Immature natural killer cell (primary cell): ENCODE measurements at places on chromosomes 11 and 22.

DNA sequence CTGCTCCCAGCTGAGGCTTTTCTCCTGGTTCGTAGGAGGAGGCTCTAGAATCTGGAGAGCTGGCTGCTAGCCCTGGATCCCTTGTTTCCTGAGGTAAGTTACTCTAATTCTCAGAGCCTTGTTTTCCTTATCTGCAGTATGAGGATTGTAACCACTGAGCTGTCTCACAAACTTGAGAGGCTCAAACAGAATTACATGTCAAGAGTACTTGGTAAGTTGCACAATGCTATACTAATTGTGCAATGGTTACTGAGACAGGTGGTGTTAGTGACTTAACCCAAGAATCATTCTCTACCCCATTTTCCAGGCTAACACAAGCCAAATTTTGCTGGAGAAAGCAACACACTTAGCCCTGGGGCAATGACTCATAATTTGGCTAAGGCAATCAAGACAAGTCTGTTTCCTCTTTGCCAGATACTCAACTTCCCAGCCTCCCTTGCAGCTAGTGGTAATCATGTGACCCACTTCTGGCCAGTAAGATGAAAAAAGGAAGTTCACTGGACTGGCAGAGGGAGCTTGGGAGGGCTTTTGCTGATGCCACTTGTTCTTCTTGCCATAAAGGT lies 348.0 kb downstream of the TENM4 start:
- no peak for DNase-seq

- DNase-seq: no peak
Measured at GRCh38 chr11:27722117-27722952, 22.1 kb upstream of the BDNF start.

DNA sequence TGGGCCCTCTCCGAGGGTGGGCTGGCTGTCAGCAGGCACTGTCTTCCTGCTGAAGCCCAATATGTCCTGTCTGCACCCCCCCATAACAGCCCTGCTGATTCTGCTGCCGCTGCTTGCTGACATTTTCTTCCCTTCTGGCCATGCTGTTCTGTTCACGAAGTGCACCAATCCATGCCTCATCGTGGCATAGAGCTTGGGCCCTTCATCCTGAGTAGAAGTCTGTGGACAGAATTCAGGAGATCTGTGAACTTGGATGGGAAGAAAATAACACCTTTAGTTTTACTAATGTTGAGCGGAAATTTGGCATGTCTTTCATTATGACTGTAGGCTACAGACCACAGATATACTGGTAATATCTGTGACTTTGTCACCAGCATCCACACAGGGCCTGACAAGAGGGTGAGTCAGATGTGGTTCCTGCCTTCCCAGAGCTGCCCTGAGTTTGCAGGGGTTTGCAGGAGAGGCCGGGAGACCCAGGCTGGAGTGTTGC lies 14.1 kb upstream of the KIAA0930 start:
- DNase-seq: no peak

GRCh38 chr11:28619846-28620540 lies 511.8 kb downstream of the METTL15 start:
- no peak for DNase-seq

GRCh38 chr11:10990637-10991193 lies 132.9 kb upstream of the ZBED5 start:
- DNase-seq: no peak

DNA sequence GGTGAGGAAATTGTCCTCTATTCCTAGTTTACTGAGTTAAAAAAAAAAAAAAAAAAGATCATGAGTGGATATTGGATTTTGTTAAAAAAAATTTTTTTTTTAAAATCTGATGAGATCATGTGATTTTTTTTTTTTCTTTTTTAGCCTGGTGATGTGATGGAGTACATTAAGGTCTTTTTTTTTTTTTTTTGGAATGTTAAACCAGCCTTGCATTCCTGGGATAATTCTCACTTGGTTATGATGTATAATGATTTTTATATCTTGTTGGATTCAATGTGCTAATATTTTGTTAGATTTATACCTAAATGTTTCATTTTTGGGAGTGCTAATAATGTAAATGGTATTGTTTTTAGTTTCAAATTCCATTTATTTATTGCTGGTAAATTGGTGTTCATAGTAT lies 43.3 kb downstream of the DDX10 start:
- no peak for DNase-seq

DNA sequence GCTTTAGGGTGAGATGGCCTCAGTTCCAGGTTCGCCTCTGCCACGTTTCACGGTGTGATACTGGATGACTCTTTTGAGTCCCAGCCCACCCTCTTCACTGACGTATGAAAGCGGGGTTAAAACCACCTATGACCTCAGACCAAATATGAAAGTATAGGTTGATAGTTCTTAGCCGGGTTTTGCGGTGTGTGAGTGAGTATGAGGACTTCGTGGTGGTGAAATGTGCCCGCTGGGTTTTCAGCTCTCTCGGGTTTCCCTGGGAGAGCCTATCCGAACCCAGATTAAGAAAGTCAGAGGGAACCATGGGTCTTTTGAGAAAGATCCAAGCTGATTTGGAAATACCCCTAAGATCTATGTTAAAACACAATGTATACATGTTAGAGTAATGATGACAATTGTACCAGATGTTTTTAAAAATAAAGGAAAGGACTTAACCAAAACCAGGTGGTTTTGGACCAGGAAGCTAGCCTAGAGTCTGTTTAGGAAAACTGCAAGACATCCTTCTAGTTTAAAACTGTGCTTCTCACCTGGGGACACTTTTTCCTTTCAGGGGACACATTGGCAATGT lies 25.8 kb upstream of the ST3GAL4 start:
- DNase-seq: peak; percentile 91

DNA sequence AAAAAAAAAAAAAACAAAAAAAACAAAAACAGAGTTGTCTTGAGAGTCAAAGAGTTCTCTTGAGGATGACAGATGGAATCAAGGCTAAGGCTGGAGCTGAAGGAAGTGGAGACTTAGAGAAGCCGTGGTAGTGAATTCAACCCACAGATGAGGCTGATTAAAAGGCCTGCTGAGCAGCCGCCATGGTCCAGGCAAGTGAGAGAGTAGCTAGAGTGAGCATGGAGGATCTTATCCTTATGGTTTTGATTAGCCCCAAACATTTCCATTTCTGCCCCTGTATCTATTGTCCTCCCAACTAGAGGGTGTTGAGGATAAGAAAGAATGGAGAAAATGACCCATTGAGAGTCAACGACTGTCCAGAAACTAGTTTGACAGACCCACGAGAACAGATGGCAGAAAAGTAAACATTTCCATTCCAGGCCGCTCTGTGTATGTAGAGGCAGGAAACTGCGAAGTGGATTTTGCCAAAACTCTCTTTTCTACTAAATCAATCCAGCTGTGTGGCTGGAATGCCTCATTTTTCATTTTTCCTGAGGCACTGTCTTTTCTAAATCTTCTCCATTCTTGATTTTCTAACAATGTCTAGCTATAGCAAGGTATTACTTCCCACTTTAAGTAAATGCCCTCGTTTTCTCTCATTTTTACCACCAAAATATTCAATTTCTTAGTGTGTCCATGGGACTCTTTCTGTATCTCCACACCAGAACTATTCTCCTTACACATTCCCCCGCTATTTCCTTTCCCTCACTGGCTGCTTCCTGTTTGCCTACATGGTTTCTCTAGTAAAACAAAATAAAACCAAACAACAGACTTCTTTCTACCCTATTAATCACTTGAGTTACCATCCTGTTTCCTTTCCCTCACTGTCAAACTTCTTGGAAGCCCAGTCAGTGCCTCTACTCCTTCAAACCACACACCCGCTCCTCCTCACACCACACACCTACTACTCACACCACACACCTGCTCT lies 5.4 kb upstream of the MMP8 start:
- no peak for DNase-seq

GRCh38 chr22:48076008-48076407 lies 1313.6 kb downstream of the TBC1D22A start:
- no peak for DNase-seq
